Activated CD8-positive, alpha-beta memory T cell treated with anti-CD3 and anti-CD28 coated beads for 1 hour (primary cell): ENCODE measurements at places on chromosomes 7 and 10.

GRCh38 chr7:506921-507622 lies 12.6 kb downstream of the PDGFA start:
- DNase-seq, result no peak

DNA sequence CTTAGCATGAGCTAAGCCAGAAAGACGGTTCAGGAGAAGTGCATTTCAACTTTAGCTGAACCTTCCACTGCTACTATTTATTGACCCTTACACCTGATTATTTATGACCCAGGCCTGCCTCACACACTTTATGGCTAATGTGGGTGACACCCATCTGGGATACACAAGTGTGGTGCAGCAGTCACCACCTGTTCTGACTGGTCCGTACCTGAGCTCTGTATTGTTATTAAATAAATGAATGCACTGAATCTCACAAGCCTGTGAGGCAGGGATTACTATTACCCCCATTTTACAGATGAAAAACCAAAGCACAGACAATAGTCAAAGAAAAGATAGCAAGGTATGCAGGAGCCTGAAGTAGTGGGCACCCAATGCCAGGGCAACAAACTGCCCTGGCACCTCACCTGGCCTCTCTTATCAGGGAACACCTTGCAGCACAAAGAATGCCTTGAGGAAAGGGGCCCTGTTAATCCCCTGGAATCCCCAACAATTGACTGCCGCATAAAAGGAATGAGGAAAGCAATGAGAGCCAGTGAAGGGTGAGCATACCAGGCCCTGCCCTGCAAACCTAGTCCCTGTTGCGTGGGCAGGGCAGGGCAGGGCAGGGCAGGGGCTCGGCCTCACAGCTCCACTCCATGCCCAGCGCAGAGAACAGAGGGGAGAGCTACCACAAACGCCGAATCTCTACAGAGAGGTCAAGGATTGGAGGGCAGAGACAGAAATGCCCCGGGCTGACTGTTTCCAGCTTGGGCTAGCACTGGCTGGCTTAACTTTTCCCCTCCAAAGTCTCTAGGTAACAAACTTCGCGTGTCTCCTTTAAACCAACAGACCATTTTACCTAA lies 1.3 kb downstream of the ANXA11 start:
- DNase-seq, result no peak

GRCh38 chr10:73850863-73851461 lies 23.4 kb downstream of the CAMK2G start:
- DNase-seq, result no peak

DNA sequence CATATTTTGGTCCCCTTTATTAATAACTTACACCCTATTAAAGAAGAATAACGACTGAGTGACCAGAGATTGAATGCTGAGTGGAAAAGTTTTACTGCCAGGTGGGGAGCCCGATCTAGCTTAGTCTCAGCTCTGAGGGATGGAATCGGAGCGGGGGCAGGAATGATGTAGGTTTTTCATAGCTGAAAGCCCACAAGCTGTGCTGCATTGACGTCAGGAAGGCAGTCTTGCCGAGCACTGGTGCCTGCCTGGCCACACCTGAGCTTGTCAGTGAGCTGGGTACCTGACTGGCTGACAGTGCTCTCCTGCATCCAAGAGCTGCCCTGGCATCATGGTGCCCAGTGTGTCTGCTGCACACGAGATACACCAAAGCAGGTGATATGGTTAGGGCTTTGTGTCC lies 34.8 kb downstream of the GRK5 start:
- no peak for DNase-seq

GRCh38 chr10:110533149-110533548 lies 34.3 kb upstream of the SMC3 start:
- no peak for DNase-seq

- DNase-seq, result no peak
Observed at GRCh38 chr7:140568021-140568813, 72.4 kb downstream of the DENND2A start.

GRCh38 chr7:149147752-149148653 lies 750 bp downstream of the ZNF398 start:
- DNase-seq, result no peak

- DNase-seq, result no peak
Observed at GRCh38 chr7:157903710-157904109, 566.9 kb downstream of the DNAJB6 start.

DNA sequence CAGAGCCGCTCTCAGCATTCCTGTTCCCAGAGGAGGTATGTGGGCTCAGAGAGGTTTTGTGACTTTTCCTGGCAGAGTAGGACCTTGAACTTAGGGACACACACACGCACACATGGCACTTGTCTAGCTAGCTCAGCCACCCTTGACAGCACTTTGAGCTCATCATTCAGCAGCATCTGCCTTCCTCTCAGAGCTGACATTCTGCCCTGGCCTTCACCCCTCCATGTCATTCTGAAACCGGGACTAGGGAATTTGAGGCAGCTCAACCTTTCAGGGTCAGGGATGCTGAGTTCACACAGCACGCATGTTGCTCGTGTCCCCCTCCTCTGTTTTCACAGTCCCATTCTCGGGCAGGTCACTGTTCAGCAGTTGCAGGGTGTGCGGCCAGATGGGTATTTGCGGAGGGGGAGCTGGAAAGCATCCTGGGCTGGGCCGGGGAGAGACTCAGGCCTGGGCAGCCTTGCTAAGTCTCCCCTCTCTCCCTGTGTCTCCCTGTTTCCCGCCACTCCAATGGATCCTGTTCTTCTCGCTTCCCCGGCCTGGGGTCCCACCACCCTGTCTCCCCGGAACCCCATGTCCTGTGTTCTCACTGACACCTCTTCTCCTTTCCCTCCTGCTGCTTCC lies 78.0 kb downstream of the COL13A1 start:
- no peak for DNase-seq

DNA sequence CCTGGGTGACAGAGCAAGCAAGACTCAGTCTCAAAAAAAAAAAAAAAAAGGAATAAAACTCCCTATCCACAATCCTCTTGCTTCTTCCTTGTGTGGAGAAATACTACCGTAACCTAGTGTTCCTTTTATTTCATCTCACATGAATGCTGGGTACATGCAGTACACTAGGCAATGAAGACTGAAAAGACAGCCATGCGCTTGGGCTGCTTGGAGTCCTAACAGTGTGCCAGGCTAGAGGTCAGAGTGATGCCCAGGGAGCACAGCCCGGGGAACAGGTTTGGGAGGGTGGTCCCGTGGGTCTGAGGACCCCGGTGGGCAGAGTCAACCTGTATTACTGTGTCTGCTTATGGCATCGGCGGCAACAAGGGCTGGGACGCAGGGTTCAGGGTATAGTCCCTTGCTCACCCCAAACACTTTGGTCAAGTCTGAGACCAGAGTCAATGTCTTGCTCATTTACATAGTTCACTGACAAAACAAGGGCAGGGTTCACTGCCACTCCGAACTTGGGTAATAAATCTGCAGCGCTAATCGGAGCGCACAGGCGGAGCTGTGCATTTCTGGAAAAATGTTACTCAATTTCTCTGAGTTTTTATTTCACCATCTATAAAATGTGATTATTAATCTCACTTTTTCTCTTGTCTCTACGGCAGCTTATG lies 118.0 kb downstream of the CLEC2L start:
- no peak for DNase-seq

DNA sequence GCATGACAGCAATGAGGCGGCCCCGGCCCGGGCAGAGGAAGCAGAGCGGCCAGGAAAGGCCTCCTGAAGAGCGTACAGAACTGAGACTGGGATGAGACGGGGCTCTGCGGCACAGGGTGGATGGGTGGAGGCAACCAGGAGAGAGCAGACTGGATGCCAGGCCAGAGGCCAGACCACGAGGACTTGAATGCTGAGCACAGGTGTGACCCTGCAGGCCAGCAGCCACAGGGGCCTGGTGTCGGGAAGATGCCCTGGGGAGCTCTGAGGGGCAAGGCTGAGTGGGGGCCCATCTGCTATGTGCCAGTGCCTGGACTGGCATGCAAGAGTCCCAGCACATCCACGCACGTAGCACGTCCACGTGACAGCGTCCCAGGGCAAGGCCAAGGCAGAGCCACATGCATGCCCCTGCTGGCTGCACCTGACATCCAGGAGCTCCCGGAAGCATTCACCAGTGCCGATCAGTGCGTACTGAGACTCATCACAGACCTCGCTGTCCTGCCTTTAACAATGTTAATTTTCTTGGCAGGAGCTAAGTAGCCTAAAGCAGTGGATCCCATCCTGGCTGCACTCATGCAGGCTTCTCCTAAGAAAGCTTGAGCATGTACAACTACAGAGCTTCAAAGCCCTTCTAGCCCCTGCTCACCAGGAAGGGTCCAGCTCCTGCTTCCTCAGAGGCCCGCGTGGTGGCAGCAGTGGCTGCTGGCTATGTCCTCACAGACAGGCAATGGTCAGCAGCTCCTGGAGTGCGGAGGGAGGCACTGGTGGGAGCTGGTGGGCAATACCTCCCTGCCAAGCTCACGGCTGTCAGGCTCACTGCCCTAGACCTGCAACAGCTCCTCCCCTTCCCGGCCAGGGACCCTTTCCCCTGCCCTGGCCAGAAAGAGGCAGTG lies 18.0 kb downstream of the GRID1 start:
- no peak for DNase-seq
